ENCODE measurements at places on chromosomes 4 and X.

DNA sequence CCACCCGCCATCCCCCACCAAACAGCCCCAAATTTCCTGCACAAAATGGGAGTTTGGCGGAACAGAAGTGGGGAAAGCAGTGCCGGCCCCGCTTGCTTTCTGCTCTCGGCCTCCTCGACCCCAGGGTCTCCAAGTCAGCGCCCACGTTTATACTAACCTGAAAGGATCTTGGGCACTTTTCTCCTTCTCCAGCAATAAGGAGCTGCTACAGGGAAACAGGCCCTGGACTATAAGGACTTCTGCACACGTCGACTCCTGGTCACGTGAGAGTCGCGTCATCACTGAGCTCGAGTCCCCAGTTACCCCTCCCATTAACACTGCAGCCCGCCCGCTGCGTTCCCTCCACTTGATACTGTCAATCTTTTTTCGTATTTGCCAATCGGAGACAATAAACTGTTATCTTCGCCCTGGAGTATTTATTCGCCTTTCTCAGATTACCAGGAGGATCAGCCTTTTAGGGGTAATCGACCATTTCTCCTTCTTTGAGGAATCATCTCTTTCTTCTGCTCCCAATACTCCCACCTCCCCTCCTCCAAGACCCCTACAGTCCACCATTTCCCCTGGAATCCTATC lies at the start of gene TCEAL8:
TCEAL8 (minus strand) TSS at position 235 of the 573 bp plus-strand sequence. CDS start 1,176 bp downstream, outside the sequence.
- peak; percentile 74 for DNase-seq

- no peak for DNase-seq
Observed at GRCh38 chrX:56783450-56783831, 54.4 kb downstream of the NBDY start.

DNA sequence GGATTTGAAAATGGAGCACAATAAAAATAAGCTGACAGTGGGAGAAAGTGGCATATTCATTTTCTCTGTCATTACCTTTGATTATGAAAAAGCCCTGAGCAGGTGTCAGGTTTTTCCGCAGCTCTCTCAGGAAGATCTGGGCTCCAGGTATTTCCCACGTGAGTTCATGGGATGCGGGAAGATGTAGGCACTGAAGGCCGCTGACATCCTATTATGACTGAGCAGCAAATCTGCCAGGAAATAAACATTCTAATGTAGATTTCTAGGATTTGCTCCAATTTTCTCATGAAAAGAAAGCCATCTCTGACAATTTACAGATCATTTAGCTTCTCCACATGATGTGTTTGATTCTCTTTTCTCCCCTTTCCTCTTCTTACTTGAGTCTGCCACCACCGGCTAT lies 160.7 kb downstream of the KIT start:
- DNase-seq = no peak

DNA sequence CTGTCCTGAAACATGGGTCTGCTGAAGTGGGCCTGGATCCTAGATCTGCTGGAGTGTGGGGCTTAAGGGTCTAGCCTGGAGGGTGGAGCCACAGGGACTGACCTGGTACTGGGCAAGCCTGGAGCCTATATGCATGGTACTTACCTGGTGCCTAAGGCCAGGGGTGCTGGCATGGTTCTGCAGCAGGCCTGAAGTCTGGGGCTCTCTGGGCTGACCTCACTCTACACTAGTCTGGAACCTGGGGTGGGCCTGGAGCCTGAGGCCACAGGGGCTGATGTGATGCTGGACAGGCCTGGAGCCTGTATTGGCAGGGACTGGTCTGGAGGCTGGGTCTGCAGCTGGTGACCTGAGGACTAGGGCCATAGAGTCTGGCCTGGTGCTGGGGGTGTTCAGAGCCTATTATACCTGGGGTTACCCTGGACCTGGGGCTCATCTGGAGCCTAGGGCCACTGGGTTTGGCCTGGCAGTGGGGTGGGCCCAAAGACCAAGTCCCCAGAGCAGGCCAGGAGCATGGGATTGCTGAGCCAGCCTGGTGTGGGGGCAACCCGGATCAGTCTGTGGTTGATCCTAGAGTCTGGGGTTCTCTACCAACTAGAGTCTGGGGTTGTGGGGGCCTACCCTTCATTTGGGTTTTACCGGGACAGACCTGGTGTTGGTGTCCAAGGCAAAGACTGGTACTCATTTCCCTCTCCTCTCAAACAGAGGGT lies 179.6 kb downstream of the SLC4A4 start:
- DNase-seq = no peak

GRCh38 chr4:177293208-177294033 lies 16.3 kb upstream of the NEIL3 start:
- DNase-seq = no peak

- peak; percentile 78 for DNase-seq
Observed at GRCh38 chr4:55947254-55947882, 1.4 kb upstream of the CEP135 start.

- DNase-seq = no peak
Observed at GRCh38 chr4:78568640-78569305, 17.2 kb downstream of the ANXA3 start.

DNA sequence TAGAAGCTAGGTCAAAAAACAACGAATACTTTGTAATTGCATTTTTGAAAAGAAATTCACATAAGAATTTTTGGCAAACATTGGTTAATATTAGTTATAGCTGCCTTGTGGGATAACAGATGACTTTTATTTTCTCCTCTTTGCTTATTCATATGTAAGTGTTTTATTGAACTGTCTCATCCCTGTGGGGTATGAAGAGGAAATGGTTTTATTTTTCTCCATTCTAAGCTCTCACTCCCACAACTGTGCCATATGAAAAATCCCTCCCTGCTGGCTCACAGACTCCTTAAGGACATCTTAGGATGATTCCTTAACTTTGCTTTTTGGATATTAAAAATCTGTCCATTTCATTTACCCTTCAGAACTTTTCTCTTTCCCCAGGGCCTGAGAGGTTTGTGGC lies 300.6 kb downstream of the PPP1R2C start:
- no peak for DNase-seq

- no peak for DNase-seq
Observed at GRCh38 chr4:87540146-87541058, 11.2 kb upstream of the SPARCL1 start.

DNA sequence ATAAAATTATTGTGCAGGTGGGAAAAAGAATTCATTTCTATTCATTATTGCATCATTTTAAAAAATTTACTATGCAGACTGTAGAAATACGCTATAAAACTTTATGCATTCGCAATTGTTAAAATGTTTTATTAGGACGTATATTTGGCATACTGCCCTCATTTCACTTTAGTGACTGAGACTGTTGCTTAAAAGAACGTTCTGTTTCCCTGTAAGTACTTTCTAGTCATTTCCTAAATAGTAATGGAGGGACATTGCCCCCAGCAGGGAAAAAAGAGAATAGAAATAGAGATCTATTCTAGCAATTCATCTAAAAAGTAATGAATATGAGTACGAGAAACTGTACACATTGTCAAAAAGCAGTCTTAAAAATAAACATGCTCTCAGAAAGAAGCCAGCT lies 1295.8 kb upstream of the TENM3 start:
- no peak for DNase-seq

DNA sequence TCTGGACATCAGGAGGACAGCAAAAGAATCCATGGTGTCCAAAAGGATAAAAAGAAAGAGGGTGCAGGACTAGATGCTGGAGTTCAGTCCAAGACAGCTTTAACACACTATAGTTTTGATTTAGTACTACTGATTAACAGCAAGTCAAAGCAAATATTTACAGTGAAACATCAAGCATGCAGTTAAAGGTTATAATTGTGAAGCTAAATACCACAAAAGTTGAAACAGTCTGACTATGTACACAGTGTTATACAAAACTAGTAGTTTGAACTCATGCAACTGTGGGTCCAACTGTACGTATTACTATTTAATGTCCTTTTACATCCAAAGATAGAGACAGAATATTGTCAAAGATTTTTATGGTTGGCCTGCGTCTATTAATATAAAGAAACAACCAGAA lies 57.6 kb downstream of the CHIC2 start:
- DNase-seq = no peak
